ENCODE measurements at places on chromosomes 3 and 15.

GRCh38 chr3:192930577-192930976 is 12.9 kb upstream of the MB21D2 start:
- no peak for DNase-seq

- DNase-seq: no peak
These were observed 46.1 kb downstream of the SOX2 start for GRCh38 chr3:181757694-181758306.

- DNase-seq: no peak
These were observed 23.1 kb downstream of the EOMES start for GRCh38 chr3:27699067-27699466.

DNA sequence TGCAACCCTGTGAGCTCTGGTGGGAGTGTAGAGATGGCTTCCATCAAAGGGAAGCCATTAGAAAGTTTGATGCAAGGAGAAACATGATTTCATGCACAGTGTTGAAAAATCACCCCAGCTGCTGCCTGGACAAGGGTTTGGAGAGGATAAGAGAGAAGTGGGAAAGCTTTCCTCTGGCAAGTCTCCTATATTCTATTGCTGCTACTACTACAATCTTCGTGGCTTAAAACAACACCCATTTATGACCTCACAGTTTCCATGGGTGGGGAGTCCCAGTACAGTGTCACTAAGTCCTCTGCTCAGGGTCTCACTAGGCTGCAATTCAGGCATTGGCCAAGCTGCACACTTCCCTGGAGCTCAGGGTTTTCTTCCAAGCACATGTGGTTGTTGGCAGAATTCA is 229.3 kb downstream of the TAFA4 start:
- no peak for DNase-seq

DNA sequence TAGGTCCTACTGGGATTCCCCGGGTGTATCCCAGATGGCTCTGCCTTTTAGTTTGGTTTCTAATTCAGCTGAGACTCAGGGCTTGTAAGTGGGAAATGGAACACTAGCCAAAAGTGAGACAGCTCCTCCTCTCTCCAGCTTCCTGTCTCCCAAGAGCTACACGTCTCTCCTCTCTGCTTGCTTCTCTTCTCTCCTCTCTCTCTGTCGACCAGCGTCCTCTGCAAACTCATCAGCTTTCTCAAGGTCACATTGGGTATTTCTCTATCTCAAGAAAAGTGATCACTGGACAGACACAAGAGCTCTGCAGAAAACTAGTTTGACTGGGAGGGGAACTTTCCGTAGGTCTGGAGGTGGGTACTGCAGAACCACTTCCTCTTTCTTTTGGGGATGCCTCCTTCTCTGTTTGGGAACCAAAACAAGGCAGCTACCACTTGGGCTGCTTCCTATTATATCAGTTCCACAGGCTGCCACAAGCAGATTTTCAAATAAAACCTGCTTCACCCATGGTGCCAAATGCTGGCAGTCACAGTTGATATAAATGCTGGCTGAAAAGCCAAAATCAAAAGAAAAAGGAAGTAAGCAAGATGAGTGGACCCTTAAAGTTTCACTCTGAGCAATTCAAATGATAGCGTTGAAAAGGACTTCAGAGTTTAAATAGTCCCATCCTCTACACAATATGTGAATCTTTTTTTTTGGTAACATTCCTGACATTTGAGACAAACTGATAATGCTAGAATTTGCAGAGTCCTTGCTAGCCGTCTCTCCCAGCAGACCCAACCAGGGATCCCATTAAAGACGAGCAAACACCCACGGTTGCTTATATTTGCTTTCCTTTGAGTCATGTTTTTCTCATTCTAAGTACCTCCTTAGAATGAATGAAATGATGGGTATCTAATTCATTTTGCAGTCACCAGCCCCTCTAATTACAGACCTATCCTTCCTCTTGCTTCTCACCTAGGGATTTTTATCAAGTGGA is 7.2 kb upstream of the DYNC1LI1 start:
- DNase-seq: no peak

GRCh38 chr15:33955945-33956344 is 12.4 kb upstream of the CHRM5 start:
- DNase-seq: no peak

DNA sequence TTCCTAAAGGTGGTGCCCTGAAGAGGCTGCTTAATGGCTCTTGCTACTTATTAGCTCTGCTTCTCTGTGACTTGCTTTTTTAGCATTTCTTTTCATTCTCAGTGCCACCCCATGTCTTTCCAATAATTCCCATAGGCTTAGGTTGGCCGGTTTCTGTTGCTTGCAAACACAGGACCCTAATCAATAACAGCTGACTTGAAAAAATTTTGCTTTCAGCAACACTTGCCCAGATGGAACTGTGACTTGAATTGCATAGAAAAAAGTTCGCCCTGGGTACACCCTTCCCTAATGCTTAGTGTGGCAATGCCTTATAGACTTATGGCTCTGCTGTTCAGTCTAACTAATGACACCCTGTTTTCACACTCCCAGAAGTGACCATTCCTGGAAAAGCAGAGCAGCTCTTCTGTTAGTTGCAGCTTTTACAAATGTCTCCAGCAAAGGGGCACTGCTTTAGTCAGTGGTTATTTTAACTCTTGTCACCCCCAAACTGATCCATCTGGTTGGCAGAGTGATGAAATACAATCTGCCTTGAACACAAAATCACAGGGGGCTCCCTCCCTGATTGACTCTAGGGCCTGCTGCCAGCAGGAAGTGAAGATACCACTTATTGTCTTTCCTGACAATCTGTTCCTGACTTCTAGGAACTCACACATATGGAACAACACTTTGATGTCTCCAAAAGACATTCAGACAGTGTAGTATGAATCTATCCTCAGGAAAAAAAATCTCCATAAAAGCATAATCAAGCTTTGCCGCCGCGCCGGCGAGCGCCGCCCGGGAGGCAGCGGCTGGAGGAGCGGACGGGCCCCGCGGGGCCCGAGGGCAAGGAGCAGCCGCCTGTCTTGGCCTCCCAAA is 9.7 kb upstream of the SLMAP start:
- no peak for DNase-seq

DNA sequence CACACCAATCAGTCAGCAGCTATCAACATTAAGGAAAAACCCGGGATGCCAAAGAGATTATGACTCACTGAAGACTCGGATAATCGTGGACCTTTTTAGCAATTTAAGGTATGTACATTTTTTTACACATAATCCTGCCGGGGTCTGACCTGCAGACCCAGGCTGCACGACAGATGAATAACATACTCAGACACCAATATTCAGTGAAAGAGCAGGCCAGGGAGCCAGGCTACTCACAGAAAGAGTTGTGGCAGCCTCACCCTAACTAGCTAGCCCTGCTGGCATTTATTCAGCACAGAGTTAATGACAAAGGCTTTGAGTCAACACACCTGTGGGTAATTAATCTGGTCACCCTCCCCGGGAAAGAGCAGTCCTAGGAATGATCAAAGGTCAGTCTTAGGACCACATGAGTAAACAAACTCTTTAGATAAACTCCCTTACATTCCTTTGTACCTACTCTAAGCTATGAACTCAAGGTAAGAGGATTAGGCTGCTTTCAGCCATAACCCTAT is 727.5 kb downstream of the TBL1XR1 start:
- DNase-seq: no peak

DNA sequence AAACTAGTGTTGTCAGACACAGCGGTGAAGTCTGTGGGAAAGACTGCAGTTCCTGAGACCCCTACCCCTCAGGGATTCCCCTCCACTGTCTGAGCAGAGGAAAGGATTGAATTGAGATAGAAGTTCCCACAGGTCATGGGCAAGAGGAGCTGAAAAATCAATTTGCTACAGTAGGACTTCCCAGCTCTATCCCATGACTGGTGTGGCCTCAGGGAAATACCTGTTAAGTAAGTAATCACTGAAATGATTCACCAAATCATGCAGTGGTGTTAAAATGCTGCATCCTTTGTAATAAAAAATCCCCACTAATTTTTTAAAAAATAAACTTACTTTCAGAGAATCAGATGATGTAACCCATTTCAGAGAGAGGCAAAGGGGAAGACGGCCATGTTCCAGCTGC is 45.0 kb upstream of the SPRED1 start:
- DNase-seq: no peak

DNA sequence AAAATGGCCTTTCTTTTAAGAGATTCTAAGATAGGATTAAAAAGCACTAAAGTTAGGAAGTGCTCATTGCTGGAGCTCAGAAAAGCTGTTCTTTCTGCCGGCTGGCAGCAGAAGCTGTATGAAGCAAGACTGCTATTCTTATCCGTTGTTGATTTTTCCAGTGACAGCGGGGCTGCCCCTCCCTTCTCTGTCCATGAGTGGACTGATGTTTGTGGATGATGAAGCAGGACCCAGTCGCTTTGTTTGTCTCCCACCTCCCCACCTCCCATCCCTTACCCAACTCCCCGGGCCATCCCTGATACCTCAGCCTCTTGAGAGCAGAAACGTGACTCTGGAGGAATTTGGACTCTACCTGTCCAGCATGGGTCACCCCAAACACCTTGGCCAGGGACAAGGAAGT is 10.3 kb upstream of the MUSTN1 start:
- DNase-seq: no peak

DNA sequence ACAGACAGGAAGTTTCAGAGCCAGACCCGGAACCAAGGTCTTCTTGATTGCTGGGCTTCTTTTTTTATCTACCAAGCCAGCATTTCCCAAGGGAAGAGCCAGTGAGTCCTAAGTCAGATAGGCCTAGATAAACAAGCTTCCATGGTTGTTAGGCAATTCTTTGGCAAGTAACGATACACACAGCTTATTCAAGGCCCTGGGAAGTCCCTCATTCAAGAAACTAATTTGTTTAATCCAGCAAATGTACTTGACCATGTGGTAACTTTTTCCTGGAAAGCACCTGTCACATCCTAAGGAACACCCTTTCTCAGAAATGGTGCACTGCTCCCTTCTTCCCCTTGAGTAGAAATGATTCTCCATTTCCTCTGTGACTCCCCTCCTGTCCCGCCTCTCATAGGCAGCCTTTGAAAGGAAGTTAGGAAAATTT is 209.9 kb downstream of the ITPR1 start:
- DNase-seq: no peak

DNA sequence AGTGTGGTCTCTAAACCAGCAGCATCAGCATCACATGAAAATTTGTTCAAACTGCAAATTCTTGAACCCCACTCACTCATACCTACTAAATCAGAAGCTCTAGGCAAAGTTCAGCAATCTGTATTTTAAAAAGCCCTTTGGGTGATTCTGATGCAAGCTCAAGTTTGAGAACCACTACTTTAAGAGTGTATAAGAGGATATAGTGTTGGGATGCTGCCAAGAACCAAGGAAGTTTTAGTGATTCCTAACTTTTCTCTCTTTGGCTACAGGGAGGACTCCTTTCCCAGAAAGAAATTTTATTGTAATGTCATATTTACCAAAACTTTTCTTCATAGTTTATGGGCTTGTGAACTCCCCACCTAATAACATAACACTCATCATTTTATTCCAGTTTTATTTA is 422.2 kb downstream of the TBC1D5 start:
- DNase-seq: no peak

DNA sequence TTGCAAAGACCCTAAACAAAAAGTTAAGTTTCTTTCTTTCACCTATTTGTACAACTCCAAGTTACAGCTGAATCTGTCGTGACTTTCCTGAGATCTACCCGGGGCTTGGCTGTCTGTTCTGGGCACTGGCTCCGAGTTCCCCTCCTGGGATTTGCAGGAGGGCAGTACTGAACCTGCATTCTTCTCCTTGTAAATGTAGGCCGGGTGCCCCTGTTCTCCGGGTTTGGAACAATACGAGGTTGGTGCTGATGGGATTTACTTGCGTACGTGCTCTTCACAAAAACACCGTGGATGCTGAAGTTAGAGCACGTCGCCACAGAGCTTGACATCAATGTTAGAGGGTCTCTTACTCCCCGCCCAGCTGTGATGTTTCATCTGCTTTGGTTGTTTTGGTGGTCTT is 48.1 kb downstream of the KLHL25 start:
- no peak for DNase-seq

Data from stimulated activated CD4-positive, alpha-beta T cell treated with anti-CD3 and anti-CD28 coated beads, Interleukin-1b, Interleukin-23, amount 100 ng/mL, for 1 hour (primary cell).